Ascending aorta (tissue), 2 donors: ENCODE measurements at places on chromosomes 6 and 20.

GRCh38 chr6:125058546-125058945, 95.0 kb upstream of the TPD52L1 start:
- no peak for DNase-seq

DNA sequence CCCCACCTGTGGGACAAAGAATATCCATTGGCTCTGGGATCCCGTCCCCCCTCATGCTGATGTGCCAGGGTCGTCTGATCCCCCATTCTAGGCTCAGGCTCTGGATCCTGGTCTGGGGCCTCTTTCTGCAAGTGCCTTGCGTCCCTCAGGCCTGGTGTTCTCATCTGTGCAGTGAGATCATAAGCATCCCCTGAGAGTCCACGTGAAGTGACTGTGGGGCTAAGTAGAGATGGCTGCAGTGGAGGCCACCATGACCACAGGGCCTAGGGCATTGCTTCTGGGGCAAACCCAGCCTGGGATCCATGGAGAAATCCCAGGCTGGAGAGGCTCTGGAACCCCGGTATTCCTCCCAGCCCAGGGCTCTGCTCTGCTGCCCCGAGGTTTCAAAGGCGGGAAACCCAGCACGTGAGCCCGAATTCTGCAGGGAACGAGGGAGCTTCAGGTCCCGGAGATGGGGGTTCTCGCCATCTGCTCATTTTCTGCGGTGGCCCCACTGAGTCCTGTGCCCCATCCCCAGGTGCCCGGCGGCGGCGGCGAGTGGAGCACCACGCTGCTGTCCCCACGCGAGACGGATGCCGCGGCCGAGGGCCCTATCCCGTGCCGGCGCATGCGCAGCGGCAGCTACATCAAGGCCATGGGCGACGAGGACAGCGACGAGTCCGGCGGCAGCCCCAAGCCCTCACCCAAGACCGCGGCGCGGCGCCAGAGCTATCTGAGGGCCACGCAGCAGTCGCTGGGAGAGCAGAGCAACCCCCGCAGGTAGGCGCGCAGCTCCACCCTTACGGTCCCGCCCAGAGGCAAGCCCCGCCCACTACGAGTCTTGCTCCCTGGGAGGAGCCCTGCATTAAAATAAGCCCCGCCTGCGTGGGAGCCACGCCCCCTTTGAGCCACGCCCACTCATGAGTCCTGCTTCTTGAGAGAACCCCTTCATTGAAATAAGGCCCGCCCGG, 105.5 kb upstream of the MYL9 start:
- peak; percentile 22 for DNase-seq

DNA sequence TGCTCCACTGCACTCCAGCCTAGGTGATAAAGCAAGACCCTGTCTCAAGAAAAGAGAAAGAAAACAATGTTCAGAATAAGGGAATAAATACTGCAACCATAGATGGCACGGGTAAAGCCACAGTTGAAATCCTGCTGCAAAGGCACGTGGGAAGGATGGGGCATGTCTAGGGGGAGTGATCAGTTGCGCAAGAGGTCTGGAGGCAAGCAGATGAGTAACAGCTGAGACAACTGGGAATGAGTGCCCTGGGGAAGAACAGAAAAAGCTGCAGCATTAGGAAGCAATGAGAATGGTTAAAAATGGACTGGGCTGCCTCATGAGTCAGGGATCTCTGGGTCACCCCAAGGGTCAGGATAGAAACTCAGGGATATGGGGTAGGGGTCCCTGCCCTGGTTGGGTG, 96.3 kb downstream of the GMPR start:
- peak; percentile 42 for DNase-seq

GRCh38 chr6:20056350-20056992, 155.8 kb downstream of the MBOAT1 start:
- DNase-seq = no peak

DNA sequence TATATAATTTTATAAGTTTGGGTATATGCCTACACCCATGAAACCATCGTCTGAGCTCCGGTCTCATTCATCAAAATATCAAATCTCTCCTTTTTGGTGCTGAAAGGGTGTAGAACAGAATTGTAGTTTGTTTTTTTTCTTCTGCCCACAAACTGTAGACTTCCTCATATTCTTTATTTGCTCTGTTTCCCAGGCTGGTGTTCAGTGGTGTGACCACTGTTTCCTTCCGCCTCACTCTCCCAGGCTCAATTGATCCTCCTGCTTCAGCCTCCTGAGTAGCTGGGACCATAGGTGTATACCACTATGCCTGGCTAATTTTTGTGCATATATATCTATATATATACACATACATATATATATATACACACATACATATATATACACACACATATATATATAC, 139.6 kb upstream of the HCRTR2 start:
- DNase-seq = no peak

- DNase-seq = no peak
Observed at GRCh38 chr20:17589161-17589834, 19.4 kb downstream of the DSTN start.
